ENCODE measurements at places on chromosomes 2 and 18.

GRCh38 chr2:178517496-178517895 is 37.2 kb downstream of the PLEKHA3 start:
- no peaks in the 10 kb centered on the region for H3K27me3 ChIP-seq
- no peak overlapping the region for H3K4me3 ChIP-seq
- H3K4me1 ChIP-seq, result no peaks in the 10 kb centered on the region

- no peak overlapping the region for H3K4me3 ChIP-seq
- H3K36me3 ChIP-seq, result no peaks in the 10 kb centered on the region
- no peak for DNase-seq
- H3K27ac ChIP-seq, result no peak overlapping the region
These were observed 193.0 kb downstream of the TXNL1 start for GRCh38 chr18:56445422-56445821.

DNA sequence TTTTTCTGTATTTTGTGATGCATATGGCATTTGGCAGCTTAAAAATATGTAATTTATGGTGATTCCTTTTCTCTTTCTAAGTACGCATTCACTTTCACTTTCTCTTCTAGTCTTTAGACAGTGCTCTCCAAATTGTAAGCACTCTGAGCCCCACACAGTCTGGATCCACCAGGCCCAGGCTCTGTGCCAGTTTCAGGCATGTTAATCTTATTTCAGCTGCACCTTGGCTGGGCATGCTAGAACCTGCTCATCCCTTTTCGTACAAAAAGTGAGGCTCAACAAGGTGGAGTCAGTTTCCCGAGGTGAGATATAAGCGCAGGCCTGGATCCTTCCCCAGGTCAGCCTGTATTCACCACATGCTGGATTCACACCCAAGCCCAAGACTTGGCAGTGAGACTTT is 203.9 kb downstream of the MTX2 start:
- H3K4me1 ChIP-seq, result no peaks in the 10 kb centered on the region
- H3K27me3 ChIP-seq, result no peaks in the 10 kb centered on the region
- DNase-seq, result peak; percentile 39
- H3K27ac ChIP-seq, result no peak overlapping the region

- no peak overlapping the region for H3K27ac ChIP-seq
- no peak overlapping the region for H3K4me3 ChIP-seq
- DNase-seq, result no peak
- H3K4me1 ChIP-seq, result no peaks in the 10 kb centered on the region
These were observed 20.9 kb downstream of the MARCHF4 start for GRCh38 chr2:216351172-216351925.

DNA sequence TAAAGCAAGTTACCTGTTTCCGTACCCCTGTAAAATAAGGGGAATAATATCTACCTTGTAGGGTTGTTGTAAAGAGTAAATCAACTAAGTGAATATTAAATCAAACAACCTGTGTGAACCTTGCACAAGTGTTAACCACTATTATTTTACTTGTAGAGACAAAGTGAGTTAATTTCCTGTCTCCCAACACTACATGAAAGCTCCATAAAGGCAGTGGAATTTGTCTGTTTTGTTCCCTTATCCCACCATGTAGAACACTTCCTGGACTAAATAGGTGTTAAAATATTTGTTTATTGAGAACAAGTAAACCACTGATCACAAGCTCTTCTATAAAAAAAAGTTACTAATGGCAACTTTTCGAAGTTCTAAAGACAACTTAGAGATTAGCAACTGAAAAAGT is 3.3 kb downstream of the ARL5A start:
- H3K36me3 ChIP-seq, result no peaks in the 10 kb centered on the region
- H3K27ac ChIP-seq, result no peak overlapping the region
- peaks cover 6% of the 10 kb centered on the region for H3K4me1 ChIP-seq
- H3K4me3 ChIP-seq, result no peak overlapping the region
- no peaks in the 10 kb centered on the region for H3K27me3 ChIP-seq
- DNase-seq, result no peak

DNA sequence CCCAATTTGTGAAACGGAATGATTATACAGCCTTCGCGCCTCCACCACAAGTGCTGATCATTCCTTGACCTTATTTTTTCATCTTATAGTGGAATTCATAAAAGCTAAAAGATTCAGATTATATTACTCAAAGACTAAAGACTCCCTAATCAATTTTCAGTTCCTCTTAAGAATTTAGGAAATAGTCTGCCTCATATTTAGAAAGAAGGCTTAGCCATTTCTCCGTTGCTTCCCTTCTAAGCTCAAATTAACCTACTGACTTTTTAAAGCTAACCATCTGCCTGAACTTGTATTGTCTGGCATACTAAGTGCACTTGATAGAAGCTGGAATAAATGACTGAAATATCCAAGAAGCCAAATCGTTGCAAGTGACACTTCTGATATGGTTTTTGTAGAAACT is 44.7 kb downstream of the HNRNPLL start:
- no peaks in the 10 kb centered on the region for H3K36me3 ChIP-seq
- H3K4me1 ChIP-seq, result no peaks in the 10 kb centered on the region
- no peak for DNase-seq
- no peaks in the 10 kb centered on the region for H3K27me3 ChIP-seq
- H3K27ac ChIP-seq, result no peak overlapping the region
